IMR-90 (cell line): ENCODE measurements at places on chromosomes 5 and 9. TPM values are rescaled to one million over a fixed set of nuclear protein-coding genes. Genes with fewer than 3 reads are reported as not detected.

GRCh38 chr5:67731886-67732285, 483.7 kb upstream of the PIK3R1 start:
- no peak for DNase-seq

DNA sequence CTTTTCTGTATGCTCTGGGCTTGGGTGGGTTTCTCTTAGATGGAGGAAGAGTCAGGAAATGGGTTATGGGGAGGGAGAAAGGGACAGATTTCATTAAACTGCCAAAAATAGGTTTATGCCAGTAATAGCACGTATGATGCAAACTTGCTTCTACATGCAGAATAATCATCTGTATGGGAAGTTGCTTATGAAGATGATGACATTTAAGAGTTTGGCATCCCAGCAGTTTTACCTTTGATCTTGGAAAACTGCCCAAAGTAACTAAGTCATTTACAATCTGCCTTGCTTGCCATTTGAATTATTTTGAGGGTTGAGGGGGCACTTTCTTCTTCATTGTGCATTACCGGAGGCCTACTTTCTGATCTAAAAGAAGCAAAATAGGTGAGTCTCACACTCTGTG, 282.9 kb upstream of the ANKRD55 start:
- no peak for DNase-seq

The ACOT12 gene
- not detected in 2 replicates for polyA plus RNA-seq

The STPG3 gene
- not detected in 2 replicates for polyA plus RNA-seq

DNA sequence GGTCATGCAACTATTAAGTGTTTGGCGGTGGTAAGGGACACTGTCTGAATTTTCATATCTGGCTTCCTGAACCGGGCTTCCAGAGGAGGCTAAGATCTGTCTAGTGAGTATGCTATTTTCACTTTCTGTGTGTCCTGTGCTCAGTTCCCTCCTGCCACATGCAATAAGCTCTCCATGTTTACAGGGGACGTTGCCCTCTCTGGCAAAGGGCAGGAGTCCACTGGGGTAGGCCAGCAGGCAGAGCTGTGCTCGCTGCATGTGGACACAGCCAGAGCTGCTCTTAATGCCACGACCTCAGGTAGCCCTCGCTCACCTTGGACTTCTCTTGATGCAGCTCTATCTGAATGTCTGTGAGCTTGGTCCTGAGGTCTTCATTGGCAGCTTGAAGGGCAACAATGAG, 111.2 kb downstream of the JAKMIP2 start:
- no peak for DNase-seq

GRCh38 chr9:72476617-72477437, 44.6 kb upstream of the TMC1 start:
- peak; percentile 84 for DNase-seq

- no peak for DNase-seq
Measured at GRCh38 chr9:129321286-129322021, 143.4 kb upstream of the IER5L start.

The GDA gene
- polyA plus RNA-seq, result not detected in 2 replicates

The PCDHGA10 gene
- 3.4 TPM in 2 replicates for polyA plus RNA-seq

DNA sequence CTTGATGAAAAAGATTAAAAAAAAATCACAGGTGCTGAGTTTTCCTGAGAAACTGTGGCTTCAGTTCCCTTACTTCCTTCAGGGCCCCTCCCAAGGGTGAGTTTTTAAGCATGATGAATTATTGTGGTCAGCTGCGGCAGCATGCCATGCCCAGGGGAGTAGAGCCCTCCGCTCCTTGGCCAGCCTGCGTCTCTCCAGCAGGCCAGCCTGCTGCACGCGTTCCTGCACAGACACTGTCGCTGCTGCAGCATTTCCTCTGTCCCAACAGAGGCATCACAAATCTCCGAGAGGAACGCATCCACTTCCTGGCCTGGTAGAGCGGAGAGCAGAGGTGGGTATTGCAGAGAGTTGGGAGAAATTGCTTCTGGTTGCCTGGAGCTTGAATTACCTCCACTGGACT, 26.1 kb upstream of the GLRA1 start:
- no peak for DNase-seq
